ENCODE measurements at places on chromosomes 5 and 9.
A peak's percentile ranks its signal among the peaks of the same experiment; 100 is the strongest.

DNA sequence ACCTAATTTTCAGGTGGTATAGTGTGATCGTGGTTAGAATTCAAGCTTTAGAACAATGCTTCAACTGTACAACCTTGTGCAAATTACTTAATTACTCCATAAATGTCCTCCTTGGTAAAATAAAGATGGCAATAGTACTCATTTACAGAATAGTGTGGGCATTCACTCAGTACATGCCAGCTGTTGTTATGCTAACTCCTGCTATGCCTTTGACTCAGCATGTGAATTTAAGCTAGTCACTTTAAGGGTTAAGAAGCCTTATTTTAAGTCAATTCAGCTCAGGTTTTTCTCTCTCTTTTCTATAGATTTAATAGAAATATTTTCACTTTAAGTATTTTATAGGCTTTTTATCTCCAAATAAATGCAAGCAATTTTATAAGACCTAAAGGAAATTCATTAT is 335.6 kb upstream of the ITGA1 start:
- no peak for DNase-seq

- DNase-seq = no peak
Measured at GRCh38 chr9:127664678-127665507, 41.9 kb upstream of the CFAP157 start.

DNA sequence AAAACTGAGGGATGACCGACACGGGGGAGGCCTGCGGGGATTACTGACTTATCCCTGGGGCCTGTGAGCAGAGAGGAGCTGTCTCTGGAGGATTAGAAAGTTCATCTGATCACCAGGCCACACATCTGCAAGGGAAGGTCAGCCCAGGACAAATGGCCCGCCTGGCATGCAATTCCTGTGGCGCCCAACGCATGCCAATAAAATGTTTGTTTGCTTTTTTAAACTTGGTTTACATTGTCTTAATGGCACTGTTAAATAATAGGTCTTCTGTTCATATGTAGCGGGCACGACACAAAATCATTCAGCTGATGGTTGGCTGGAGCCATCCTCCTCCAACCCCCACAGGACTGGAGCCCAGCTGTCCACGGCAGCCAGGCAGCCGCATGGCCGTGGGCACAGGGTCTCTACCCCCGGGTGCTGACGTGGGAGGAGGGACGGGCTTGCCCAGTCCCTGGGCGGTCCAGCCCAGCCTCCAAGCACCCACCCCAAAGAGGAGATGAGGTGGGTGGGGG is 41.0 kb upstream of the SLC12A7 start:
- DNase-seq = no peak

DNA sequence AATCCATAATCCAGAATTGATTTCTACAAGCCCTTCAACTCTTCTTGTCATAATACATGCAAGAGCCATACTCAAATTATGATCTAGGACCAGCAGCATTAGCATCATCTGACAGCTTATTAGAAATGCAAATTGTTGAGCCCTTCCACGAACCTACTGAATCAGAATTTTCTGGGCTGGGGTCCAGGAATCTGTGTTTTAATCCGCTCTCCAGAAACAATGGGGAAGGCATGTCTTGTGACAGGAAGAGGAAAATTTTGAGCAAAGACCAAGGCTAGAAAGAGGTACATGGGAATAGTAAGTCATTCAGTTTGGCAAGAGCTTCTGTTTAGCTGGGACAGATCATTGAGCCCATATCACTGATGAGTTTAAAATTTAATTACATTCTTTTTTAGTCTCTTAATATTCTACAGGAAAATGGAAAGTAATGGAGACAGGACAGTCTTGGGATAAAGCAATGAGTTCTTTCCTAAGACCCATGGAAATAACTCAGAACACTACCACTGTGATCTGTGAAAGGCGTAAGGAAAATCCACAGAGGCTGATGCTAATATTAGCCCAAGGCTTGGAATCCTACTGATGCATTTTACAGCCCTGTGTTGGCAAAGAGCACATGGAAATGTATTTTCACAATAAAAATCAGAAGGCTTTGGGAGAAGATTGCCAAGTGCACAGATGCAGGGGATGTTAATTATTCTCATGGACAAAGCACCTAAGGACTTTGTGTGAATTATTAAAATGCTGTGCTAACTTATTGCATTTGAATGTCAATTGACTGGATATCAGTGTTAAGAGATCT is 73.7 kb upstream of the STK32A start:
- DNase-seq = peak; percentile 24

DNA sequence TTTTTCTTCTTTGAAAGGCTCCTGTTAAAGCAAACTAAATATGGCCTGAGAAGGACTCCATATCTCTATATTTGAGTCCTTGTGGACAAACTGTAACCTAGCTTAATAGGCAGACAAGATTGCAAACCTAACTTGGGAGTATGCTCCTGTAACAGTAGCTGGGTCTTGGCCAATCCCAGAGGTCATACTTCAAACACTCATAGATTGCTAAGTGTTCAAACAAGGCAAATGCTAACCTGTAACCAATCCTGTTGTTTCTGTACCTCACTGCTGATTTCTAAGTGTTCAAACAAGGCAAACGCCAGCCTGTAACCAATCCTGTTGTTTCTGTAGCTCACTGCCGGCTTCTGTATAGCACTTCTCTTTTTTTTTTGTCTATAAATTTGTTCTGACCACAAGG is 50.6 kb upstream of the CLK4 start:
- DNase-seq = no peak

DNA sequence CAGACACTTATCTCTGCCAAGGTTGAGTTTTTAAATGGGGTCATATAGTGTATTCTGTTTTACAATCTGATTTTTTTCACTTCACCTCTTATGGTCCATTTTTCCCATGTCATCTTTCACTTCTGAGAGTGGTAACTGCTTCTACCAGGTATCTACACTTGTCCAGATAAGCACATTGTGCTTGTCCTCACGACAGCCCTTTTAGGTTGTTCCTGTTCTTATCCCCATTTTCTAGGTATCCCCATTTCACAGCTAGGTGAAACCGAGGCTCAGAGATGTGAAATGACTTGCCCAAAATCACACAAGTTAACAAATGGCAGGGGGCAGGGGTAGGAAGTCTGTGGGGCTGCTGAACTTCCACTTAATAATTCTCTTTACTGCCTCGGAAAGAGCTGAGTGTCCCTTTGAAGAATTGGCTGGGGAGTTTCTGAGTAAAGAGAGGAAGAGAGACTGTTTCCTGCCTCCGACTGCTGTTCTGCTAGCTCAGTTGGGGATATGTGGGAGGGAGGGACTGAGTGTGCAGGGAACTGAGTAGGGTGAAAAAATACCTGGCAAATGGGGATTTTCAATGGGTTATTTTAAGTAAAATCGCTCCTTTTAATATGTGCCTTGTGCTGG is 255.4 kb downstream of the GRIA1 start:
- no peak for DNase-seq

- no peak for DNase-seq
Measured at GRCh38 chr5:110873773-110874437, 135.1 kb downstream of the SLC25A46 start.

- DNase-seq = peak; percentile 45
Measured at GRCh38 chr9:108108852-108109448, 619.4 kb upstream of the KLF4 start.

DNA sequence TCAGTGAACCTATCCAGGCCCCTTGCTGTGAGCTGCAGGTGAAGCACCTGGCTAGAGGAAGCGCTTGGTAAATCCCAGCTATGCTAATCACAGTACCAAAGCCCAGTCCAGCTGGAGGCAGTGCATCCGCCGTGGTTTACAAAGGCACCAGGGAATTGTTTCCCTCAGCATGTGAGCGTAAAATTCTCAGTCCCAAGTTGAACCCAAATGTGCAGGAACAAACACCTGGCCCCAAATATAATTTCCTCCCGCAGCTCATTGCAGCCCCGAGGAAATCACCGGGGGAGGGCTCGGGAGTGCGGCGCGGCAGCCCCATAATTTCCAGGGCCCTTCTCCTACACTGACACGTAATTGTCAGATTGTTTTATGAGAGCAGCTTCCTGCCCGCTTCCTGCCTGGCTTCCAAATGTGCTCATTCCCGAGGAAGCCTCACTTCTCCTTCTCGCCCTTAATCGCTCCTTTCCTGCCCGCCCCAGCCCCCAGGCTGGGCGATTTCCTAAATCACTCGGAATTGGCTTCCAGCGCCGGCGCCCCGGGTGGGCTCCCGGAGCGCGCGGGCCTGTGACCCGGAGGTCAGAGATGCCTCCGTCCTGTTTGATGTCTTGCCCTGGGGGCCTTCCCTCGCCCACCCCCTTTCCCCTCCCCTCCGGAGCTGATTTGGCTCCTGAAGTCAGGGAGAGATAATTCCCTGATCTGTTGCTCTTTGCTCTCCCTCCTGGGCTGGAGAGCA is 134.4 kb downstream of the FGF1 start:
- DNase-seq = peak; percentile 39

GRCh38 chr9:129030191-129030590 is 2.1 kb upstream of the SH3GLB2 start:
- no peak for DNase-seq

DNA sequence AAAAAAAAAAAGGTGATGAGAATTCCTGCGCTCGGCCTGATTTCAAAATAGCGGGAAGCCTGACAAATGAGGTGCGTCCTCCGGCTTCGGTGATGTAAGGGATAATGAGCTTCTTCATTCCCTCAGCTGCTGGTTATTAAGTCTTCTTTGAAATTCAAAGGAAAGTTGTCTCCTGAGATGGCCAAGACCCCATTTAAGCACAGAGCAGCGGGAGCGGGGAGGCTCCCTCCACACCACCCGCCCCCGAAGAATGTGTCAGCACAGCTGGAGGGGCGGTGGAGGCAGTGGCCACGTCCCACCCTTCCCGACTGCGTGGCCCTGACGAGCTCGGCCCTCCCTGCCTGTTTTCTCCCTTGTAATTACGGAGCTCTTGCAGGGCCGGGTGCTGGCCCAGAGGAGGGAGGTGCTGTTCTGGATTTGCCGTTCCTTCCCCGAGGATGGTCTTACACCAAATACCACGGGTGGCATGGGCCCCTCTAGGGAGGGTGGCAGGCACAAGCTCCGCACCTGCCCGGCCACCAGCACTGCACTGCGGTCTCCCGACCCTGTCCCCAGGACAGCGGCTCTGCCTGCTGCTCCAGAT is 31.0 kb downstream of the SLC9A3 start:
- DNase-seq = peak; percentile 10

GRCh38 chr5:98492258-98492657 is 281.2 kb upstream of the RGMB start:
- peak; percentile 30 for DNase-seq

DNA sequence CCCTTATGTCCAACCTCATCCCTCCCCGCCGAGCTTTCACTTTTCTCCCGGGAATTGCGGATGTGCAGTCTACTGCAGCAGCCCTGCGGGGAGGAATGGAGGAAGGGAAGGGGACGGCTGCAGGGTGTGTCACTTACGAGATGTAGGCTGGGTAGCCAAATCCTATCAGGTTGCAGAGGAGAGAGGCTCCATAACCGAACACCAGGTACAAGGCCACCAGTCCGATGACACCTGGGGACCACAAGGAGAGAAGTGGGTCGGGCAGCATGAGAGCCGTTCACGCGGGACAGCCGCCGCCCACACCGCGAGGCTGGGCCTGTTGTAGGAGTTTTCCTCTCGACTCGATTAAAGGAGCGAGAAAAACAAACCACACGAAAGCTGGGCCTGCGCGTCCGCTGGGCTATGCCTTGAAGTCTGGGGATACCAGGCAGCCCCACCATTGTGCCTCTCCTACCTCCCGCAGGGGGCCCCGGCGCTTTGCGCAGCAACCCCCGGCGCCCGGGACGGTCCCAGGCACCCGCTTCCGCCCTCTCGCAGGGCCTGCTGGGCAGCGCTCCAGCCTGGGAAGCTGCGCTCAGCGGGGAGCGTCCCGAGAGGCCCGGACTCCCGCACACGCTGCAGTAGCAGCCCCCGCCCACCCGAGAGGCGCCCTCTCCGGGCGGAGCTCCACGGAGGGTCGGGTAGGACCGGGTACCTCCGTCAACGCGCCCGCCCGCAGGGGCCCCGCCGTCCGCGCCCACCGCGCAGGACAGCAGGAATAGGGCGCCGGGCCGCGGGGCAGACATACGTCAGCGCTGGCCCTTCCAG is 798 bp downstream of the REEP5 start:
- peak; percentile 72 for DNase-seq

DNA sequence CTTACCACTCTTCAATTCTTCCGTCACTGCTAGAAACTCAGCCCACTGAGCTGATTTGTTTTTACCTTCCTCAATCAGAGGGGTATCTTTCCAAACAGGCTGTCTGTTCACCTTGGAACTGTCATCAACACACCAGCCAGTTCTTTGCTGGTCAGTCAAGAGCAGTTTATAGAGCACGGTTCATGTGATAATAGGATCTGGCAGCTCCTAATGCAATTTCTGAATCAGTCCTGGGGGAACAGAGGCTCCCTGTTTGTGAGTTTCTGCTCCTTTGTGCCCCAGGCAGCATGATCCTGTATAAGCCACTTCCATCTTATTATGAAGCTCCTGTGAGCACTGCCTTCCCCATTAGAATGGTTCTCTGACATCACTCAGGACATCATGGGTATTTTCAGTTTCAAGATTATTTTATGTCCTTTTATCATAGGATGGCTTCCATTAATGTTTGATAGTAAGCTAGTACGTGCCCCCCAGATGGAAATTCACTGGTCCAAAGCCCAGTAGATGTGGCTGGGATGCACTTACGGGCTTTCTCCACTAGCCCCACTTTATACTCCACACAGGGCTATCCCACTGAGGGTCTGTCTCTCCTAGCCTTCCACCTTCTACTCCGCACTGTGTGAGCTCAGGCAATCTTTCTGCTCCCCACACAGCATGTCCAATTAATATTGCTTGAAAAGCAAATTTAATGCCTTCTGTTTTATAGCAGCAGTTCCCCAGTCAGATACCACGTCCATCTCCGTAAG is 85.5 kb upstream of the SPIN1 start:
- no peak for DNase-seq

DNA sequence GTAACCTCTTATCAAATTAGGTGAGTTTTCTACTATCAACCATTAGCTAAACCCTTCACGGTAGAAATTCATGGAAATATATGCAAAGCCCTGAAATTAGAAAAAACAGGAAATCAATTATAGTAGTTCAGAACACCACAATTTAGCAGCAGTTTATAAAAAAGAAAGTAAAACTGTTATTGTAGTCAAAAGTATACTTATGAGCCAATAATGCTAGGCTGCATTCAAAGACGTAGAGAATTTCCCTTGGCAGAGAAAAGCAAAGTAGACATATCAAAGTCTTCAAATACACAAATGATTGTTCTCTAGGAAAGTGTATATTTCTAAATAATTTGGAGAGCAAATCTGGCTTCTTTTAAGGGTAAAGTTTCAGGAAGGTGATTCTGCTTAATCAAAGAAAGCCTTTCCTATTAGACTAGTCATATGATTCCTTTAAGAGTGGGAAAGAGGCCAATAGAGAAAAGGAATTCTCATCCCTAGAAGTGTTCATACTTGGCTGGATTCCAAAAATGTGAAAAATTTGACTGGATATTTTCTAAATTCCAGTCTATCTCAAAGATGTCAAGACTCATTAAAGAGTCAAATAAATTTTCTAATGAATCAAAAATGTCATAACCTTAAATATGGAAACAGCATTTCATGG is 185.5 kb downstream of the SMC2 start:
- DNase-seq = peak; percentile 67

DNA sequence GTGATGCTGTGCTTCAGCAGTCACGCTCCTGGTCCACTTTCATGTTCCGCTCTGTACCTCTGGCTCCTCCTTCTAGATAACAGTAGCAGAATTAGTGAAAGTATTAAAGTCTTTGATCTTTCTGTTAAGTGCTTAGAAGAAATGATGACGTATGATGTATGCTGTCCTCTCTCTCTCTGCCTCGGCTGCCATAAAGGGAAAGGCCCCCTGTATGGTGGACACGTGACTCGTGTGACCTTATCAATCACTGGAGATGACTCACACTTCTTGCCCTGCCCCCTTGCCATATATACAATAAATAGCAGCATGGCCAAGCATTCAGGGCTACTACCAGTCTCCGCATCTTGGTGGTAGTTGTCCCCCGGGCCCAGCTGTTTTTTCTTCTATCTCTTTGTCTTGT is 100.3 kb downstream of the SYK start:
- DNase-seq = no peak

GRCh38 chr9:78839252-78839651 is 542.3 kb downstream of the PSAT1 start:
- DNase-seq = no peak

Data from fibroblast of pulmonary artery (primary cell).